ENCODE measurements at places on chromosomes 4 and X.

DNA sequence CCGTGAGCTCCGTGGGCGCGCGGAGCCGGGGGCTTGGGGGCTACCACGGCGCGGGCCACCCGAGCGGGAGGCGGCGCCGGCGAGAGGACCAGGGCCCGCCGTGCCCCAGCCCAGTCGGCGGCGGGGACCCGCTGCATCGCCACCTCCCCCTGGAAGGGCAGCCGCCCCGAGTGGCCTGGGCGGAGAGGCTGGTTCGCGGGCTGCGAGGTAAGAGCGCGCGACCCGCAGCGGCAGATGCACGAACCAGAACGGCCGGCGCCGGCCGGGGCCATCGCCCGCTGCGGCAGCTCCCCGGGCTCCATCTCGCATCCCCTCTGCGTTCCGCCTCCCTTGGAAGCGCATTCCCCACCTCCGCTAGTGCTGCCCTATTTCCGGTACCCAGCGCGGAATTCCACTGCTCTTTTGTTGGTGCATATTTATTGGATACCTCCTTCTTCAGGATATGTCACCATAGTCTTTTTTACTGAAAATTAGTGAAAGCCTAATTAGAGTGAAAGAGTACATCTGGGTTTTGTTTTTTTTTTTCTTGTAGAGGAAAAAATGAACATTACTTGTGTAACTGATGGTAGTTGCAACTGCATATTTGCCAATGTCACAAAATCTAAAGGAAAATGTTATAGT is 797 bp downstream of the PKD2 start:
- H3K4me3 ChIP-seq, result peak overlapping the region; percentile 93
- peaks cover 12% of the 10 kb centered on the region for H3K27me3 ChIP-seq
- DNase-seq, result peak; percentile 26
- peak overlapping the region; percentile 83 for H3K27ac ChIP-seq
- H3K4me1 ChIP-seq, result peaks cover 44% of the 10 kb centered on the region

DNA sequence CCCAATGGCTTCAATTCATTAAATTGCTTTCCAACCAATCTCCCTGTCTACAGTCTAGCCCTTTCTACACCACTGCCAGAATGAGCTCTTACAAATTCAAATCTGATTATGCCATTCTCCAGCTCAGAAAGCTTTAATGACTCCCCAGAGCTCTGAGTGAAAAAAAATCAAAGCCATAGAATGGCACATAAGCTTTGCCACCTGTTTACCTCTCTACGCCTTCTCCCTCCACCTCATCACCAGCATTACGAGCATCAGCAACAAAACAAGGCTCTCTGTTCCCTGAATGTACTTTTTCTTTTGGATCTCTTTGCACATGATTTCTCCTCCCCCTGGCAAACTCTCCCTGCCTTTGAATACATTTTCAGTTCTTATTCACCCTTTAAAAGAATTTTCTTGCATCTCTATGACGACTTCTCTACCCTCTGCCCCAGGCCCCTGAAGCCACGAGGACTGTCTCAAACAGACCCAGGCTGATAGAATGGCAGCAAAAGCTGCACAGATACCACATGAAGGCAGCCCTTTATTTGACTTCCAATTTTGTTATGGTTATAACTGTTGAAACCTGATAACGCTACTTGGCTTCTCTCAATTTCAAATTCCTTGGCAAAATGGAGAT is 516.0 kb downstream of the PCDH7 start:
- no peak overlapping the region for H3K27ac ChIP-seq
- no peaks in the 10 kb centered on the region for H3K27me3 ChIP-seq
- no peaks in the 10 kb centered on the region for H3K4me1 ChIP-seq
- H3K36me3 ChIP-seq, result no peaks in the 10 kb centered on the region
- DNase-seq, result no peak
- H3K4me3 ChIP-seq, result no peak overlapping the region

- H3K36me3 ChIP-seq, result no peaks in the 10 kb centered on the region
- H3K27ac ChIP-seq, result no peak overlapping the region
- no peak overlapping the region for H3K4me3 ChIP-seq
Measured at GRCh38 chrX:136168929-136169735, 21.8 kb downstream of the FHL1 start.

- peak; percentile 82 for DNase-seq
- peaks cover 10% of the 10 kb centered on the region for H3K36me3 ChIP-seq
- peak overlapping the region; percentile 99 for H3K27ac ChIP-seq
- peaks cover 83% of the 10 kb centered on the region for H3K4me1 ChIP-seq
Measured at GRCh38 chrX:39854772-39855747, 242.7 kb downstream of the BCOR start.

GRCh38 chr4:3342182-3342854 is 49.5 kb downstream of the RGS12 start:
- no peaks in the 10 kb centered on the region for H3K27me3 ChIP-seq
- no peak overlapping the region for H3K4me3 ChIP-seq
- no peak overlapping the region for H3K27ac ChIP-seq
- no peaks in the 10 kb centered on the region for H3K36me3 ChIP-seq
- DNase-seq, result no peak
- peaks cover 22% of the 10 kb centered on the region for H3K4me1 ChIP-seq

- no peak overlapping the region for H3K4me3 ChIP-seq
- H3K36me3 ChIP-seq, result no peaks in the 10 kb centered on the region
- no peaks in the 10 kb centered on the region for H3K4me1 ChIP-seq
- no peak overlapping the region for H3K27ac ChIP-seq
- no peak for DNase-seq
- no peaks in the 10 kb centered on the region for H3K27me3 ChIP-seq
Measured at GRCh38 chrX:139293991-139294390, 236.5 kb upstream of the F9 start.

- no peak overlapping the region for H3K27ac ChIP-seq
- H3K4me3 ChIP-seq, result no peak overlapping the region
- no peaks in the 10 kb centered on the region for H3K36me3 ChIP-seq
- H3K27me3 ChIP-seq, result peaks cover 3% of the 10 kb centered on the region
Measured at GRCh38 chr4:113397114-113397701, 347.8 kb downstream of the ANK2 start.

- peaks cover 8% of the 10 kb centered on the region for H3K4me1 ChIP-seq
- DNase-seq, result no peak
- H3K4me3 ChIP-seq, result no peak overlapping the region
- H3K27ac ChIP-seq, result peak overlapping the region; percentile 36
- peaks cover 53% of the 10 kb centered on the region for H3K27me3 ChIP-seq
Measured at GRCh38 chr4:20253283-20253734, 1.6 kb downstream of the SLIT2 start.

- no peaks in the 10 kb centered on the region for H3K4me1 ChIP-seq
- no peak overlapping the region for H3K4me3 ChIP-seq
- DNase-seq, result no peak
- H3K27ac ChIP-seq, result no peak overlapping the region
- no peaks in the 10 kb centered on the region for H3K36me3 ChIP-seq
Measured at GRCh38 chr4:88880501-88881226, 176.3 kb downstream of the FAM13A start.

GRCh38 chrX:44036336-44036735 is 63.1 kb upstream of the NDP start:
- peaks cover 9% of the 10 kb centered on the region for H3K4me1 ChIP-seq
- H3K27me3 ChIP-seq, result no peaks in the 10 kb centered on the region
- DNase-seq, result no peak
- H3K4me3 ChIP-seq, result no peak overlapping the region
- H3K36me3 ChIP-seq, result peaks cover 5% of the 10 kb centered on the region

DNA sequence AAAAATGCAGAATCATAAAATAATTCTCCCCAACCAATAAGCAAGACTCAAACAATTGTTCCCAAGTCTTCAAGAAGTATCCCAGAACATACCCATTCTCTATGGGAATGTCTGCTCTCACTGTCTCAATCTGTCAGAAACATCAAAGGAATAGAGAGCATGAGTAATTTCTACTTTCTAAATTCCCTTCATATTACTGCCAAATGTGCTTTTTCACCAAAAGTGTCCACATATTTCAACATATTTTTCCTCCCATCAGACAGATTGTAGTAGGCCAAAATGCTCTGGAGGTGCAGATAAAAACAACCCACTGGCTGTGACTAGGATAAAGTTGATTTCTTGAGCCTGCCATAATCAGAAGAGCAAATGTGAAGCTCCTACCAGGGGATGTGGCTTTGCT is 692.0 kb upstream of the FAM241A start:
- no peaks in the 10 kb centered on the region for H3K36me3 ChIP-seq
- no peaks in the 10 kb centered on the region for H3K27me3 ChIP-seq
- no peak for DNase-seq
- no peak overlapping the region for H3K27ac ChIP-seq
- H3K4me1 ChIP-seq, result no peaks in the 10 kb centered on the region

GRCh38 chrX:41352329-41352838 is 18.4 kb downstream of the DDX3X start:
- peaks cover 38% of the 10 kb centered on the region for H3K36me3 ChIP-seq
- H3K4me1 ChIP-seq, result peaks cover 31% of the 10 kb centered on the region

- no peaks in the 10 kb centered on the region for H3K4me1 ChIP-seq
- H3K27ac ChIP-seq, result no peak overlapping the region
- no peak overlapping the region for H3K4me3 ChIP-seq
- no peaks in the 10 kb centered on the region for H3K27me3 ChIP-seq
- no peaks in the 10 kb centered on the region for H3K36me3 ChIP-seq
Measured at GRCh38 chr4:42724451-42724850, 67.5 kb upstream of the ATP8A1 start.

DNA sequence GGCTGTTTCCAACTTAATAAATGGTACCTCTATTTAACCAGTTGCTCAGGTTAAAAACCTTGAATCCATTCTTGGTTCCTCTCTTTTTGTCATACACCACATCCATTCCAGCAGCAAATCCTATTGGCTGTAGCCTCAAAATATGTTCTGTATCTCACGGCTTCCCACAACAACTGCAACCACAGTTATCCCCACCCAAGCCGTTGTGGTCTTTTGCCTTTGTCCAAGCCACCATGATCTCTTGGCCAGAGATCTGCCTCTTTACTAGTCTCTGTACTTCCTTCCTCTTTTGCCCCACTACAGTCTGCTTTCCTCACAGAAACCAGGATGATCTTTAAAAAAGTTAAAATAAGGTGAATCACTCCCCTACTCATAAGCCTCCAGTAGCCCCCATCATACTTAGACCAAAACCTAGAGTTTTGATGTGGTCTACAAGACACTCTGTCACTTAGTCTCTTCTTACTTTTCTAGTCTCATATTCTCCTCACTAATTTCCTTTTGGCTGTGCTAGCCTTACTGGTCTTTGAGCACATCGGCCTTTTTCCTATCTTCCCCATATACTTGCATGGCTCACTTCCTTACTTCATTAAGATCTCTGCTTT is 10.3 kb downstream of the MAOA start:
- no peaks in the 10 kb centered on the region for H3K4me1 ChIP-seq
- peaks cover 4% of the 10 kb centered on the region for H3K27me3 ChIP-seq
- H3K27ac ChIP-seq, result no peak overlapping the region
- H3K4me3 ChIP-seq, result no peak overlapping the region
- H3K36me3 ChIP-seq, result no peaks in the 10 kb centered on the region

DNA sequence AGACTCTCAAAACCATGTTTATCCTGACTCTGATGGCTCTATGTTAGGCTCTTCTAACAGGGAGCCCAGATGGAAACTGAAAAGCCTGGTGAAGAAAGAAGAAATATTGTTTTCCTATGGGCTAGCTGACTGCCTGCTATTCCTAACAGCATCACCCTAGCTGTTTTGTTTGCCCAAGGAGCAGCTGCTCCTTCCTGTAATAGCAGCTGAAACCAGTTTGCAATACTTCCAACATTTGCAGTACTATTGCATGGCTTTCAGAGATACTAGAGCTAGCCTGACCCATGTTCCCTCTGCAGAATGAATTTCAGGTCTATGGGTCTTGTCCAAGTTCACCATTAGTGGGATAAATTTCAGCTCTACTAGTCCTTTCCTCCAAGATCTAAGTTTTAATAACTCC is 495.2 kb downstream of the INPP4B start:
- no peaks in the 10 kb centered on the region for H3K27me3 ChIP-seq
- no peak for DNase-seq
- H3K36me3 ChIP-seq, result peaks cover 44% of the 10 kb centered on the region
- H3K27ac ChIP-seq, result no peak overlapping the region

DNA sequence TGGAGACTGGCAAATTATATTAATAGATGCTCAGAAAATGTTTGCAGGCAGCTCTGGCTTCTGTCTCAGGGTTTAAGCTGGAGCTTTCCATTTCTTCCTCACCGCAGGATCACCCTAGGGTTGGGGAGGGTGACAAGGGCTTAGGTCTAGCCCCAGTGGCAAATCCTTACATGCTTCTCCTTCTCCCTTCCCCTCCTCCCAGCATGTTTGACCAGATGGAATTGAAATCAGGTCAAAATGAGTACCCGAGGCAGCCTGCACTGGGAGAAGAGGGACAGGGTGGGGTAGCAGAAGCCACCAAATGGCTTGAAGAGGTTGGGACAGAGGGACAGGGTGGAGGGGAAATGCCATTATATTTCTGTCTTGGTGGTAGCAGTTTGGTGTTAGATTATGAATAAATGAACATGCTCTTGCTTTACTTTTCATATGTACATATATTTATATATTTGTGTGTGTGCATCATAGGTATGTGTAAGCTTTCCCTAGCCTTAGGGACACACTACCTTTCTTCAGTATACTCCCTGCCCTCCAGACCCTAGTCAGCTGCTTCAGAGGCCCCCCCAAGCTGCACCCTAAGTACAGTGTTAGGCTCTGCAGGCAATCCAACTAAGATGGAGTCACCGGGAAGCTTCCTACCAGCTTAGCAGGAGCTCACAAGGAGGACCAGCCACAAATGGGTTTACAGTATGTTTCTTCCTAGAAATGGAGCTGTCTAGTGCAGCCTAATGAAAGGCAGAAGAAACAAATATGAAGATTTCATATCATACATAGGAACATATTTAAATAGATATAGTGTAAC is 1.8 kb downstream of the TMEM35A start:
- DNase-seq, result no peak
- H3K27me3 ChIP-seq, result peaks cover 23% of the 10 kb centered on the region
- H3K27ac ChIP-seq, result no peak overlapping the region
- no peak overlapping the region for H3K4me3 ChIP-seq
- no peaks in the 10 kb centered on the region for H3K4me1 ChIP-seq

DNA sequence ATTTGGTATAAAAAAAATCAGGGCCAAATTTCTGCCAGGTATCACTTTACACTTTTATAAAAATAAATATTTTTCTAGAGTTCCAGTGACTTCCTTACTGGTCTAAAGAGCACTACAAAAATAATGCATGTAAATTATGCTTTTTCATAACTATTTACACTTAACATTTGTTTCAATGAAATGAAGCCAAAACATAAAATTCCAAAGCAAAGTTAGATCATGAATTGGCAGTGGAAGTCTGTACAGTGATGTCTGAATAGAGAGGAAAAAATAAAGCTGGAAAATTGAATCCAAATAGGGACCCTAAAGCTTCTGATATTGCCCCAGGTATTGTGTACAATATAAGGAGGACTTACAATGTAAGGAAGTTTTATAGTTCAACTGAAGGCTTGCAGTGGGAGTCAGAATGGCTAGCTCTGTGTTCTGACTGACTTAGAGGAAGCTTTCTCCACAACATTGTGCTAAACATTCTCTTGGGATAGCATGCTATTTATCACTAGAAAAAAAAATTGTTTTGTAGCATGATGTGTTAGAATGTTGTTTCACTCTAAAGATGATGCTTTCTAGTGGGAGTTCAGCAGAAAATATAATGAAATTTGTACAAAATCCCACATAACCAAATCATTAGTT is 288.2 kb upstream of the UGT8 start:
- H3K36me3 ChIP-seq, result no peaks in the 10 kb centered on the region
- H3K27ac ChIP-seq, result no peak overlapping the region
- DNase-seq, result no peak
- H3K27me3 ChIP-seq, result no peaks in the 10 kb centered on the region
- H3K4me3 ChIP-seq, result no peak overlapping the region
- no peaks in the 10 kb centered on the region for H3K4me1 ChIP-seq

Data from activated CD4-positive, alpha-beta T cell treated with anti-CD3 and anti-CD28 coated beads, Interleukin-2, amount 10 ng/mL, durations not matched to agents 7 days and 5 days (primary cell).